ENCODE measurements at places on chromosomes 4 and X.

GRCh38 chr4:168802222-168802621 lies 207.8 kb downstream of the CBR4 start:
- no peak for DNase-seq

- no peak for DNase-seq
Measured at GRCh38 chr4:145083891-145084605, 13.9 kb downstream of the ANAPC10 start.

DNA sequence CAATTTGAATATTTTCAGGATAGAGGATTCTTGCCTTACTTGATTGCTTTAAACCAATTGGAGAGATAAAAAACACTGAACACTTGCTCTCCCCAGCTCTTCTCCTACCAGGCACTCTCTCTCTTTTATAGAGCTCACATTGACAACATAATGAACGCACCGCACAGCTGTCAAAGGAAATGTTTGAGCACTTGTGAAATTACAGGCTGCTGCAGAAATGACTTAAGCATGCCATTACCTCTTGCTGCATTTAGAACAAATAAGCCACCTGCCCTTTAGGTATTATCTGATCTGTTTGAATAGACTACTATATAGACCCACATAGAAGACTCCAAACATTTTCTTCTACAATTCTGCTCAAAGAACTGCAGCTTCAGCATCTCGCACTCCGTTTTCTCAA lies 227.7 kb downstream of the C4orf33 start:
- no peak for DNase-seq

GRCh38 chr4:112532267-112532666 lies 16.3 kb upstream of the NEUROG2 start:
- DNase-seq = no peak

DNA sequence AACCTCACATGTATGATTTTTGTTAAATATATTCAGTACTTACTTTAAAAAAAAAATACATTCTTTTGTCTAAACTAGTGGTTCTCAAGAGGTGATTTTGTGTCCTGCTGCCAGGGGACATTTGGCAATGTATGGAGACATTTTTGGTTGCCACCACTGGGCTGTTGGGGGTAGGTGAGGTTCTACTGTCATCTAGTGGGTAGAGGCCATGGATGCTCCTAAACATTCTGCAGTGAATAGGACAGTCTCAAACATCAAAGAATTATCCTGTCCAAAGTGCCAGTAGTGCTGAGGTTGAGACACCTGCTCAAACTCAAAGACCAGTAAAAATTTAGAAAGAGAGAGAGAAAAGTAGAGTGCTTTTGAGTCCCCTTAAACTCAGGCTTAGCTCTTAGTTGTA lies 32.9 kb upstream of the PGM2 start:
- DNase-seq = peak; percentile 1

GRCh38 chr4:81604683-81605218 lies 133.0 kb upstream of the RASGEF1B start:
- no peak for DNase-seq

- DNase-seq = no peak
Measured at GRCh38 chr4:54707406-54707805, 49.6 kb downstream of the KIT start.

GRCh38 chr4:118973295-118973694 lies 84.6 kb downstream of the SYNPO2 start:
- DNase-seq = no peak

- no peak for DNase-seq
Measured at GRCh38 chr4:30396772-30397475, 323.2 kb upstream of the PCDH7 start.

- no peak for DNase-seq
Measured at GRCh38 chrX:19646282-19646681, 131.0 kb upstream of the MAP3K15 start.

GRCh38 chrX:119871245-119871598 lies 311 bp downstream of the RNF113A start:
- DNase-seq = no peak

DNA sequence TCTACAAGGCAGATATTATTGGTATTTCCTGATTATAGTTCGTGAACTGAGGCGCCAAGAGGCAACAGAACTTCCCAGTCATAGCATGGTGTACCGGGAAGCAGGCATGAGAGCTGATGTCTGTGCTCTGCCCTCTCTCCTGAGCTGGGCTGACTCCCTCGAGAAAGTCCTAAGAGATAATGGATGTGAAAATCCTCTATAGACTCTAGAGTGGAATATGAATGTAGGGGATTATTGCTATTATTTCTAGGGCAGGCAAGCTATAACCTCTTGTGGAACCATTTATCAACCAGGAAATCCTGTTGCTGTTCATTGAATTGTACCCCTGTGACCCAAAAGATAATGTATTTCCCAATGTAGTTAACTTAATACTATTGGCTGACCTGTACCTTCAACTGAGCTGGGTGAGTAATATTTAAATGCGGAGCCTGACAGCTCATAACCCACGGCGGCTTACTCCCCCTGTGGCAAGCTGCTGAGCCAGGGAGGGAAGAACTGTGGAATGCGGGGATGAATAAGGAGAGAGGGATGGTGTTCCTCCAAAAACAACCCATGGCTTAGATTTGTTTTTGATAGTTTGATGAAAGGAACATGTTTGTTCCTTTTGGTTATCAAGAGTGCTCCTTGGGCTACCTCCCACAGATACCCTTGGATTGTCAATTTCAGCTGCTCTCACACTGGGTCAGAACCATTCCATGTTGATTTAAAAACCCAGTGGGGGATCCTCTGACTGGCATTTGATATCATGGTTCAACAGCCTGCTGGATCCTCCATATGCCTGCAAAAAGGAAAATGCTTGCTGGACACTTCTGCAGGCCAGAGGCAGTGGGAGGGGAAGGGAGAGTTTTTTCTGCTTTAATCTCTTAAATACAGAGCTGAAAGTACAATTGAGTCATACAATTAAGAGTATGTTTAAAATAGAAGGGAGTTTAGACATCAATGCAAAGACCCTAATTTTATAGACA lies 339.0 kb upstream of the BOD1L1 start:
- DNase-seq = no peak

DNA sequence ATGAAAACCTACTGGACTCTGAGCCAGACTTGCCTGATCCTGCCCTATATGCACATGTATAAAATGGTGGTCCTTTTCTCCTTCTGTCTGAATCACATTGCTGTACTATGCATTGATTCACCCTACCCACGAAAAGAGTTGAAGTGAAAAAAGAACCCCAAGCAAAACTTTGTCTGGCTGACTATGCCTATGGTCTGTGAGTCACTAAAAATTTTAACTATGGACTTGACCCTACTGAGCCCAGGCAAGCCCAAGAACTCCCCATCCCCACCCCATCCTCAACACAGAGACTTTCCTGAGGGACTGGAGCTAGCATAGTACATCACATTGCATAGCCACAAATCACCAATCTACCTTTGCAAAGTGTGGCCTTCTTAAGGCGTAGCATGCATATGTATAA lies 116.6 kb upstream of the TENM3 start:
- DNase-seq = no peak

DNA sequence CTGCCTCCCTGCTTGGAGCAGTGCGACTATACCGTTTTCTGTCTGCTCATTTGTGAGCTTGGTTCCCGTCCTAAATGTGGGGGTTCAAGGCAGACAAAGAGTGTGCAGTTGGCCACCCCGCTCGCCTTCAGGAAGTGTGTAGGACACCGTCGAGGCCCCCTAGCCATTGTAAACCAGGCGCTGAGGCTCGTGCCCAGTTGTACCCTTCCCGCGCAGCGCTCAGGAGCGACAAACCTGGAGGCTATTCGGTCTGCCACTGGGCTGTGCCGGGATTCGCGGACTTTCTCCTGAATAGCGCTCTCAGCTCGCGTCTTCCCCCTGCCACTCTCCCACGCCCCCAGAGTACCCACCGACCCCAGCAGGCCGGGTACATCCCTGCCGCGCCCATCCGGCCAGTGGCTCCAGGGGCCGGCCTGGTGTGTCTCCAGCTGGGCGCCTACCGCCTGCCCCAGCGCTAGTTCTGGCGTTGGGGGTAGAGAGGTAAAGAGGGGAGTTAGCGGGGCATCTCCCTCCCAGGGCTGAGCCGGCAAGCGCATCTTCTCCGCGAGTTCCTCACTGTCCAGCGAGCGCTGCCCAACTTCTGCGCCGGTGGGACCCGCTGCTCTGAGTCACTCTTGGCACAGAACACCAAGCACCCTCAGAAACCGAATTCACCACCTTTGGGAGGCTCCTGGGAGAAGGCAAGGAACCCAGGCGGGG lies 880 bp upstream of the LONRF3 start:
- no peak for DNase-seq

- no peak for DNase-seq
Measured at GRCh38 chr4:96260064-96260682, 420.3 kb downstream of the PDHA2 start.

- no peak for DNase-seq
Measured at GRCh38 chr4:93201471-93202096, 627.0 kb upstream of the ATOH1 start.

- no peak for DNase-seq
Measured at GRCh38 chr4:164989471-164989870, 12.0 kb upstream of the TRIM61 start.

DNA sequence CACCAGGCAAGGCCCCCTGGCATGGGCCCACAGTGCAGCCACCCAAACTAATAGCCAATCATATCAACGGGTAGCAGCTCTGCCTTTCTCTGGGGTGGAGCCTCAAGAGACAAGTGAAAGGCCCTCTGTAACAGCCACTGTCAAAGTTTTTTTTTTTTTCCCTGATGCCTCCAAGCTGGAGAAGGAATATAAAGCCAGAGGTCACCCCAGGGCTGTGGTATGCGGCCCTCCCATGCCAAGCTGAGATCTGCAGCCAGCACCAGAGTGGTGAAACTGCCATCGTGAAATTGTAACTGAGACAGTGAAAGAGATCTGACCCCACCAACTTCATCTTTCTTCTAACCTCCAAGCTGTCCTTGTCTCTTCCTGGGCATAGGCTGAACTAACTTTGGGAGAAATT lies 407.0 kb downstream of the KLHL4 start:
- no peak for DNase-seq

- DNase-seq = no peak
Measured at GRCh38 chrX:46327566-46328115, 217.6 kb downstream of the ZNF674 start.

DNA sequence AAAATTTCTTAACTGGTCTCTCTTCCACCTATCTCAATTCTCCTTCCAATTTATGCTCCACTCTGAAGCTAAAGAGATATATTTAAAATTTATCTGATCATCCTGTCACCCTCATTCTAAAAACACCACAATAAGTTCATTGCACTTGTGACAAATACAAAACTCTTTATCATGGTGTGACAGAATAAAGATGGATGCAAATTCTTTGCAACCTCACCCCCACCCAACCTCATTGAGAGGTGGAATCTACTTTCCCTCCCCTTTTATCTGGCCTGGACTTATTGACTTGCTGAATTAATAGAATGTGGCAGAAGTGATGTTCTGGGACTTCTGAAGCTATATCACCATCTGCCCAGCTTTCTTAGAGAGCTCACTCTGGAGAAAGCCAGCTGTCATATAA lies 46.5 kb downstream of the IDS start:
- DNase-seq = no peak

- DNase-seq = no peak
Measured at GRCh38 chrX:131199091-131199490, 90.0 kb downstream of the IGSF1 start.

GRCh38 chr4:145481942-145482208 lies 222 bp downstream of the SMAD1 start:
- no peak for DNase-seq

GRCh38 chr4:150425161-150425560 lies 156.8 kb upstream of the MAB21L2 start:
- no peak for DNase-seq

DNA sequence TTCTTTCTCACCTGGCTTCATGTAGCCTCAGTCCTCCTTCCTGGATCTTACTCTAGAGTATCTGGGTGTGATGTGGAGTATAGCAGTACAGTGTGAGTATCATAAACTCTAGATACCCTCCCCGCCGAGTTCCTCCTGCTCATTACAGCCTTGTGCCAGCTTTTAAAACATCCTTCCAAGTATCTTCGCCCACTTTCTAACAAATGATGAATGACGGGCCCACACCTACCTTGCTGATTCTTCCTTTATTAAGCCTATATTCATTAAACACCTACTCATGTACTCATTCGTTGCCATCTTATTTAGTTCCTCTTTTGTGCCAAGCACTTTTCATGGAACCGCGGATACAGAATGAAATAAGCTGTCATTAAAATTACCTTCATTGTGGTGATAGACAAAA lies 1585.3 kb upstream of the TENM3 start:
- DNase-seq = no peak

GRCh38 chr4:142815834-142816233 lies 30.3 kb downstream of the INPP4B start:
- DNase-seq = no peak

DNA sequence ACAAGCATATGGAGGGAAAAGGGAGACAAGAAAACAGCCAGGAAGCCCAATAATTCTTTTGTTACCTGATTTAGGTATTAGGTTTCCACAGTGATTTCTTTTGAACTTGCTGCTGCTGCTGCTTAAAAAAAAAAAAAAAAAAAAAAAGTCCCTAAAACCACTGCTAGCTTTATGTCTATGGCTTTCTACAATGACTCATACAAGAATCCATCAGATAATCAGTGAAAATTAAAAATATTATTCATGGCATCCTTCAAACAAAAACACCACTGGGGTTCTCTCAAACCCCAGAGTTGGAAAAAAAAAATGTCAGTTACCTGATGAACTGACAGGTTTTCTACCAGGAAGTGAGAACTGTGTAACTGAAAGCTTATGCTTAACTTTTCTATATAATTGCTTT lies 14.3 kb downstream of the EPHA5 start:
- DNase-seq = no peak

GRCh38 chr4:122341886-122342285 lies 36.9 kb upstream of the ADAD1 start:
- no peak for DNase-seq

GRCh38 chr4:78624048-78624447 lies 72.5 kb downstream of the ANXA3 start:
- DNase-seq = no peak

DNA sequence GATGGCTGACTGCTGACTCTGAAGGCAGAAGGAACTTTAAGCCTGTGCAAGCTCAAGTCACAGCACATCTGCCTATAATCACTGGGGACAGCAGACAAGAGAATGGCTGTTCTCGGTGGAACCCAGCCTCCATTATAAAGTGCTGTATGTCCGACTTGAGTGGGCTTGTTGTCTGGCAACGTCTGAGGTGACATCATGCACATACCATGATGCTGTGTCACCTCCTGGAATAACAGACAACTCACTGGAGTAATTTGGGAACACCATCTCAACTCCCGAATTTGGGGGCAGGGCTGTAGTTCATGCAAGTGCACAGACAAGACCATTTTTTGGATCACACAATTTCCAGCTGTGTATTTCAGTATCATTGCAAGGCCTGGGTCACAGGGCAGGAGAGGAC lies 59.8 kb upstream of the GPM6B start:
- DNase-seq = no peak

GRCh38 chr4:7068883-7069282 lies 1.0 kb upstream of the GRPEL1 start:
- DNase-seq = no peak

DNA sequence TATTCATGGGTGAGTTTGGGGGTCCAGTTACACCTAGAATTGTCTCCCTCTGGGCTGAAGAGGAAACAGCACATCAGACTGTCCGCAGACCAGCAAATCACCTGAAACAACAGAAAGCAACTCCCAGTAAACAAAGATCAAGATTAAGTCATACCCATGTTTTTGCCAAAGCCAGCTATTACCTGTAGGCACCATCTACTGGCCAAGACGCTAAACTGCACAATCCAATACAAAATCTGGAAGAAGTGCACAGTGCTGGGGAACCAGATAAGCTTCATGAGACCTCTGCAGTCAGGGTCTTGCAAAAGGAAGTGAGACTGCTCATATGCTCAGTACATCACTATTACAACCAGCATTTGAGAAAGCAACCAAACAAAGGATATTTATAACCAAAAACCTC lies 157.5 kb upstream of the ITM2A start:
- DNase-seq = no peak

GRCh38 chrX:128848374-128848773 lies 674.9 kb downstream of the SMARCA1 start:
- DNase-seq = no peak
